ENCODE measurements at places on chromosomes 11 and 22.

DNA sequence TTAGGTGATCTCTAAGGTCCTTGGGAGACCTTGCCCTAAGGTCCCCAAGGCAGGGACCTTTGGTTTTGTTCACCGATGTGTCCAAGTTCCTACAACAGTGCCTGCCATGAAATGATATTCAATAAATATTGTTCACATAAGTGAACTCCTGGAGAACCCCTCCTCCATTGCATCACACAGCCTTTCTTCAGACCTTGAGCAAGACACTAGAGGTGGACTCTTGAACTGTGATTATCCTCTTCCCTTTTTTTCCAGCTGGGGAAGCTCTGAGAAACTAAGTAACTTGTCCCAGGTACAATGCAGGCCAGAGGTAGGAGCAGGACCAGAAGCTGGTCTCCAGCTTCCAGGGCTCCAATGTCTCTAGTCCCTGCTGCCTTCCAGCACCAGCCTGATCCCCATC lies 76.6 kb upstream of the LMO1 start:
- no peak for DNase-seq

DNA sequence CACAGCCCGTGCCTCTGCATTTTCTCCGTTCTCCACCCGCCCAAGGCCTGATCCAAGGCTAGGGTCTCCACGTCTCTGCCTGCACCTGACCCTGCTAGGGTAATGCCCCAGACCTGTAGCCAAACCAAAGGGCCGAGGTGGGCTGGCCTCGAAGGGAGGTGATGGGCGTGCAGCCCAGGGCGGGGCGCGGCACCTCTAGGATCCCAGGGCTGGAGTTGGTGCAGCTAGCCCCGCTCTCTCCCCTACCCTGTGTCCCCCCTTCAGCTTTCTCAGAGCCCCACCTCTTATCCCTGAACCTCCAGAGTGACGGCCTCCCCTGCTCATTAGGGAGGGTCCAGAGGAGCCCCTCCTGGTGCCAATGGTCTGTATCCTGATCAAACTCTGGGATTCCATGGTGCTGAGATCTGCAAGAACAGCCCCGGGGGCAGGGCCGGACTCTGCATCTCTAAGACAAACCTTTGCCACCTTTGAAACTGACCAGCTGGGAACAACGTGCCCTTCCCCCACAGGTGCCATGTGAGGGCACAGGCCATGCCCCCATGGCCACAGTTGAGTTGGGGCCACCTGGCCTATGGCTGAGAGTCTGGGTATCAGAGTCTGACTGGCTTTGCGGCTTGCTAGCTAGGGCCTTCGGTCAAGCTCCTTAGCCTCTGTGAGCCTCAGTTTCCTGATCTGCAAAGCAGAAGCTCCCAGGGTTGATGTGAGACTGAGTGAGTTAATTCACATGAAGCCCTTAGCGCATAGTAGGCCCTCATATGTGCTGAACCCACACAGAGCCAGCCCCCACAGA lies 23.1 kb upstream of the CBX7 start:
- DNase-seq = no peak

DNA sequence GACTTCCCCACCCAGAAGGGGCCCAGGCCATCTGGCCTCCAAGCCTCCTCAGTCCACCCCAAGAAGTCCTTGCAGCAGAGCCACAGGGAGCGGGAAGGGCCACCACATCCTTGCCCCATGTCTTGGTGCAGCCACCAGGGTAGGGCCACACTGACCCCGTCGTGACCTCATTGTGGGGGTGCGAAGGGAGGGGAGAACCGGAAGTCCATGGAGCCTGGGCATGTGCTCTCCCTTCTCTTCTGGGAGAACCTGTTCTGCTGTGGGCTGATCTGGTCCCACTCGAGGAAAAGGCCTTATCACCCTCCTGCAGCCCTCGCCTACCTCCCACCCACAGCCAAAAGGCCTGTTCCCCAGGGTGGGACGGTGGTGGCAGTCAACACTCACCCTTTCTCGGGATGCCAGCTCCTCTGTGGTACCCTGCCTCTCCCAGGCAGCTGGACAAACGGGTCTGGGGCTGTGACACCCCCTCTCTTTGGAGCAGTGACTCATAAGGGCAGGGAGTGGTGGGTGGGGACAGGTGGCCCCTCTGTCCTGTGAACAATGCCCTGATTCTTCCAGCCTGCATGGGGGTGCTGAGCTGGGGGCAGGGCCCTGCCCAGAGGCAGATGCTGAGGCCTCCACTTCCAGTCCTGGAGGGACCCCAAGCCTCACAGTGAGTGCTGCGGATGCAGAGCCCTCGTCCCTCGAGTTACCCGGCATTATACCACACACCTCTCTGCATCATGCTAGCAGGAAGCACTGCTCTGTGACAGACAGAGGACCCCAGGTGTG lies 14.6 kb upstream of the CTSD start:
- DNase-seq = no peak

GRCh38 chr11:77428598-77428997 lies 45.3 kb downstream of the PAK1 start:
- DNase-seq = no peak

- no peak for DNase-seq
Measured at GRCh38 chr11:125329786-125330185, 165.2 kb downstream of the PKNOX2 start.

Measured in stimulated activated CD4-positive, alpha-beta T cell treated with anti-CD3 and anti-CD28 coated beads, Interleukin-1b, Interleukin-23, amount 100 ng/mL, for 1 hour (primary cell).